ENCODE measurements at places on chromosomes 12 and 14. TPM values are rescaled to one million over a fixed set of nuclear protein-coding genes. Genes with fewer than 3 reads are reported as not detected.

OR6C6 gene
- not detected for total RNA-seq

RNASE9 gene
- total RNA-seq = not detected

RNF212B gene
- total RNA-seq = not detected

KCNJ8 gene
- total RNA-seq = 8.9 TPM

PRR4 gene
- 0.47 TPM for total RNA-seq

MANSC1 gene
- total RNA-seq = 1.8 TPM

FAM161B gene
- 2.8 TPM for total RNA-seq

RFX4 gene
- total RNA-seq = not detected

CCDC196 gene
- not detected for total RNA-seq

INHBC gene
- total RNA-seq = not detected

KRT79 gene
- not detected for total RNA-seq

KRT71 gene
- not detected for total RNA-seq

SMCO2 gene
- total RNA-seq = 0.08 TPM

MUCL1 gene
- total RNA-seq = not detected

KCNMB4 gene
- 6.0 TPM for total RNA-seq

DGLUCY gene
- 86.1 TPM for total RNA-seq

TBX5 gene
- 1.1 TPM for total RNA-seq

TMEM30B gene
- total RNA-seq = 0.08 TPM

HCAR1 gene
- total RNA-seq = 0.35 TPM

TAS2R30 gene
- total RNA-seq = 2.0 TPM

SYNDIG1L gene
- total RNA-seq = not detected

MYO1A gene
- 0.12 TPM for total RNA-seq

PPFIA2 gene
- total RNA-seq = 0.08 TPM

MIP gene
- total RNA-seq = not detected

AJUBA gene
- total RNA-seq = 54.1 TPM

RPL10L gene
- not detected for total RNA-seq

PLEKHG7 gene
- total RNA-seq = not detected

All from smooth muscle cell of the coronary artery (primary cell).